ENCODE measurements at places on chromosomes 5 and 9.

DNA sequence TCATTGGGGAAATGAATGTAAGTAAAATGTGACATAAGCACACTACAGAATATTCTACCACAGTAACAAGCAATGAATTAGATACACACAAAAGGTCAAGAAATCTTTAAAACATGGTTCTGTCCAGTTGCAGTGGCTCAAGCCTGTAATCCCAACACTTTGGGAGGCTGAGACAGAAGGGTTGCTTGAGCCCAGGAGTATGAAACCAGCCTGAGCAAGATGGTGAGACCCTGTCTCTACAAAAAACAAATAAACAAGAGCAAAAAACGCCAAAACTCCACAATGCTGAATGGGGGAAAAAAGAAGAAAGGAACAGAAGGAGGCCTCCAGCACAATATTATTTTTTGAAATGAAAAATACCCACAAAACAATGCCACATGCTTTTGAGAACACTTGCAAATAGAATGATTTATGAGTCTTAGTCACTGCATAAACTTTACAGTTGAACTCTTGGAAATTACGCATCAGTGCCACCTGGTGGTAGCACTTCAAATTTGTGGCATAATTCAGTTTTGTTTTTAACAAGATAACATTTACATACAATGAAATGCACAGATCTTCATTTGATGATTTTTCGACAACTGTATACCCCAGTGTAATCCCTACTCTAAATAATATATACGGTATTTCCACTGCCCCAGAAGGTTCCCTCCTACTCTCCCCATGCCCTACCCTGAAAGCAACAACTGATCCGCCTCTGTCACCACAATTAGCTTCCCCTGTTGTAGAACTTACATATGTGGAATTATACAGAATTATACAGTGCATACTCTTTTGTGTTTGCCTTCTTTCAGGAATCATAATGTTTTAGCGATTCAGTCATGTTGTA, 14.4 kb upstream of the SPINK4 start:
- DNase-seq: peak; percentile 56

- no peak for DNase-seq
Measured at GRCh38 chr9:125701351-125701750, 5.7 kb downstream of the MAPKAP1 start.

GRCh38 chr9:109421026-109421970, 76.8 kb downstream of the PTPN3 start:
- no peak for DNase-seq

GRCh38 chr5:38846379-38847011, 683 bp downstream of the OSMR start:
- no peak for DNase-seq

DNA sequence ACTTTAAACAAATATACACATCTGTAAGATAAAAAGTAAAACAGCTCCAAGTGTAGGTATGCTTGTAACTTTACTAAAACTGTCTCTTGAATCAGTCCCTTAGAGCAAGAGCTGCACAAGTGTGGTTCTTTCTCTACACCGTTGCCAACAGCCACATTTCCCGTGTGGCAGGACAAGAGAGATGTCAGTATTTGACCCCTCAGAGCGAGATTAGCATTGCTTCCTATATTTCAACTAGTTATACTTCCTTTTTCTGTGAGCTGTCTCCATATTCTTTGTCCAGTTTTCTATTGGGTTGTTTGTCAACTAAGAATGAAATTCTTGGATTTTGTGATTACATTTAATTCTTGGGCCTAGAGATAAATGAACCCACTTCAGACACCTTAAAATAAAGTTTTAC, 8.0 kb downstream of the PLIN2 start:
- no peak for DNase-seq

- DNase-seq: no peak
Measured at GRCh38 chr5:174188295-174188694, 142.8 kb downstream of the NSG2 start.

GRCh38 chr9:1759009-1759408, 256.1 kb upstream of the SMARCA2 start:
- DNase-seq: no peak

GRCh38 chr5:96017951-96018350, 56.3 kb upstream of the ELL2 start:
- DNase-seq: no peak

DNA sequence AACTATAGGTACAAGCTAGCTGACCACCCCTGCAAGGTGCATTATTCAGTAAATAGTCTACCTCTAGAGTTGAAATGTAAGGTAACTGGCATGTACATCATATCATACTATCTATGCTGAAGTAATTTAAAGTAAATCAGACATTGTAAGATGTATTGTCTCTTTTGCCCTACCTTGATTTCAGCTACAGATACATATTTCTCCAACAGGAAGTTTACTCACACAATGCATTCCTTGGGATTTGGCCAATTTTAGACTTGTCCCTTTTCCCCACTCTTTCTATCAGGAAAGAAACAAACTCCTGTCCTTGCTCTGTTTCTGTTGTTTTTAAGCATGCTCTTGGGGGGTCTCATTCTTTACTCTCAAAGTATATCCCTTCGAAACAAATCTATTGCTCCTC, 58.5 kb upstream of the TSLP start:
- no peak for DNase-seq

All from GDM1 (cell line).